ENCODE measurements at places on chromosomes 2 and 18. TPM values are rescaled to one million over a fixed set of nuclear protein-coding genes. Genes with fewer than 3 reads are reported as not detected.

Gene SPIRE1
- polyA plus RNA-seq = 83.5 TPM

DNA sequence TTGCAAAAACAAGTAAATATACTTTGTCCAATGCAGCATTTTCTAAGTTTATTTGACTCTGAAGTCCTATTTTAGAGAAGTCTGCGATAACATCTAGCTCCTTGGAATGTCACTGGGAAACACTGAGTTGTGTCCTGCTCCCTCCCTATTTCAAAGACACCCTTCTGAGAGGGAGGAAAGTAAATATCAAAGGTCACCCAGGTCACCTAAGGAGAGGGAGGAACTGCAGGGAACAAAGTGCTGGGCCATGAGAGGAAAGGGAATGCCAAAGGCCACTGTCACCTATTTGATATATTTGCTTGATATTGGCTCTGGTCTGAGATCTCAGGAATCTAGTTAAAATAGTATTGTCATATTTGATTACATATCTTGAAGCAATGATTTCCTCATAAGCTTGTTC lies 201.3 kb downstream of the GCA start:
- DNase-seq = no peak

GRCh38 chr2:240499309-240500301 lies 58.2 kb downstream of the ANKMY1 start:
- no peak for DNase-seq

- DNase-seq = no peak
Measured at GRCh38 chr2:177328056-177328455, 63.5 kb upstream of the NFE2L2 start.

Gene AQP12B
- not detected for polyA plus RNA-seq

Gene C2orf80
- polyA plus RNA-seq = not detected

- DNase-seq = no peak
Measured at GRCh38 chr18:23971666-23972230, 42.8 kb upstream of the TTC39C start.

Data from testis (tissue), 5 donors.